ENCODE measurements at places on chromosomes 16 and 17.
A peak's percentile ranks its signal among the peaks of the same experiment; 100 is the strongest.

DNA sequence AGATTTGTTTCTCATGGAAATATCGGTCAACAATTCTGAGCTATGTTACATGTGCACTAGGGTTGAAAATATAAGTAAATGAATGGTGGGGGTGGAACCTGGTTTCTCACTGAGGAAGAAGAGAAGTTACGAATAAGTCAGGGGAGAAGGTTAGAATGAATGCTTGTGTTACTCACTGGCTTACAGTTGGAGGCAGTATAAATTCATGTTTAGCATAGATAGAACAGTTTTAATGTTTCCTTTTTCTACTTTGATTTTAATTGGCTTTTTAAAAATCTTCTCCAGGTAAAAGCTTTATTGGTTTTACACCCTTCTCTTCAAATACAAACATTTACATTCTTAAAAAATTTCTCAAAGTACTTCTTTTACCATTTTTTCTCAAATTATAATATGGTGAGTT, 1113.7 kb downstream of the CDH11 start:
- DNase-seq: no peak

DNA sequence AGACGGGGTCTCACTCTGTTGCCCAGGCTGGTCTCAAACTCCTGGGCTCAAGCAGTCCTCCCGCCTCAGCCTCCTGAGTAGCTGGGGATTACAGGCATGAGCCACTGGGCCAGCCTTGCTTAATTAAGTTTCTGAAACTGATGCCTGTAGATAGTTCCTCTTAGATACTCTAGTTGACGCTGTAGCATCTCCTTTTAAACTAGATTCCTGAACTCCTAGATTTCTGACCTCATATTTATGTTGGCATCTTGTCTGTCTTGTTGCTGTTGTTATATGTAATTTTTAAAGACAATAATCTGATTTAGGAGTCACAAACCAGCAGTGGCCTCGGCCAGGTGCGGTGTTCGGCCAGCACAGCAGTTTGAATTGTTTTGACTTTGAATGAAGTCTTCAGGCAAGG, 37.5 kb downstream of the DHRS7B start:
- no peak for DNase-seq

GRCh38 chr17:13046361-13046760, 28.5 kb upstream of the ELAC2 start:
- DNase-seq: no peak

- peak; percentile 46 for DNase-seq
Measured at GRCh38 chr16:4415538-4416199, 727 bp downstream of the CORO7 start.

GRCh38 chr16:67027046-67027445, 1.9 kb upstream of the CBFB start:
- no peak for DNase-seq

DNA sequence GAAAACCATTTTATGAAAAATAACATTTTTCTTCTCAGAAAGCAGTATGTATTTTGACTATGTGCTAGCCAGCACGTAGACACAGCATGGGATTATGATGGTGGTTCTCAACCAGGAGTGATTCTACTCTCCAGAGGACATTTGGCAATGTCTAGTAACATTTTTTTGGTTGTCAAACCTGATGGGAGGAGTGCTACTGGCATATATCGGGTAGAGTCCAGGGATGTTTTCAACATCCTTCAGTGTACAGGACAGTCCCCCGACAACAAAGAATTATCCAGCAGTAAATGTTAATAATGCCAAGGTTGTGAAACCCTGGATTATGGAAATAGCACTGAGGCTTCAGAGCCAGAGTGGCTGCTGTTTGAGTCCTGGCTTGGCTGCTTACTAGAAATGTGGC, 27.7 kb downstream of the AP2B1 start:
- DNase-seq: no peak

- DNase-seq: no peak
Measured at GRCh38 chr17:49821916-49822315, 26.0 kb downstream of the TAC4 start.

GRCh38 chr16:55539049-55539448, 27.4 kb upstream of the CAPNS2 start:
- DNase-seq: no peak

DNA sequence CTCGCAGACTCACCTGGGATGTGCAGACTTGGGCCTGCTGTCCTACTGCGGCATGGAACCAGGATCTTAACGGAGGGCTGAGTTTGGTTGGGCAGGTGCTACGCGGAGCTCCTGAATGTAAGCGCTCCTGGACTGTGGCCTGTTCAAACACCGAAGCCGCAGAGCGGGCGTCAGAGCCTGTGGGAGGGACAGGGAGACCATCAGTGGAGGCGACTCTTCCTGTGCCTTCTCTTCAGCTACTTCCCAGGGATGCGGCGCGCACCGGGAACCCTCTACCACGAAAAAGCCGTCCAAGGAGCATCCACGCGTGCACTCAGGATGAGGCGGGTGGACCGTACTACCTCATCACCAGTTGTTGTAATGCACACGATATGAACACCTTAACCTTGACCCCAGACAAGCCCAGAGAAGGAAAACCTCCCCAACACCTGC, 2.0 kb downstream of the USP36 start:
- DNase-seq: no peak

DNA sequence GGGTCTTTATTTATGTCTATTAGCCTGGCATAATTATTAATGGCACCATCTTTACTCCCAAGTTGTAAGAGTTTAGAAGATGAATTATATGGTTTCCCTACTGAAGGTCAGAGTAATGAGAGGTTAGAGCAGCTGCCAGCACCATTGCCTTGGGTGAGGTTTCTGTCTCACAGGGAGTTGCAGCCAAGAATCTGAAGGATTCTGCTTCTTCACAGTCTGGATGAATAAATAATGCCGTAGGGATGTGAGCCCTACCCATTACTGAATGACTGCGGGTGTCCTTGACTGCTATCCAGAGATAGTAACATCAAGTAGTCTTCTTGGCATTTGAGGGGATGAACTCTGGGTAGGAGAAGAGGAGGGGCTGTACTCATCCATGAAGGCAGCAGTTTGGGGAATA, 52.8 kb upstream of the SMIM36 start:
- DNase-seq: no peak

DNA sequence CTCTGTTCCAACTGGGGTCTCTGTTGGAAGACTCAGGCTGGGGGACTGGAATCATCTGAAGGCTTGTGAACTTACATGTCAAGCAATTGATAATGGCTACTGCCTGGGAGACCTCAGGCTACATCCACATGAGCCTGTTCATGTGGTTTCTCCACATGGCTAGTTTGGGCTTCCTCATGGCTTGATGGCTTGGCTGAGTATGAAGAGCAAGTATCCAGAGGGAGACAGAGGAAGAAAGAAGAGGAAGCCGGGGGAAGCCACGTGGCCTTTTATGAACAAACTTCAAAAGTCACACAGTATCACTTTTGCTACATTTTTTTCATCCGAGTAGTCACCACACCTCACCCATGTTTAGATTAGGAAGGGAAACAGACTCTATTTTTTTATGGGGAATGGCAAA, 158.9 kb downstream of the TRIM37 start:
- no peak for DNase-seq

DNA sequence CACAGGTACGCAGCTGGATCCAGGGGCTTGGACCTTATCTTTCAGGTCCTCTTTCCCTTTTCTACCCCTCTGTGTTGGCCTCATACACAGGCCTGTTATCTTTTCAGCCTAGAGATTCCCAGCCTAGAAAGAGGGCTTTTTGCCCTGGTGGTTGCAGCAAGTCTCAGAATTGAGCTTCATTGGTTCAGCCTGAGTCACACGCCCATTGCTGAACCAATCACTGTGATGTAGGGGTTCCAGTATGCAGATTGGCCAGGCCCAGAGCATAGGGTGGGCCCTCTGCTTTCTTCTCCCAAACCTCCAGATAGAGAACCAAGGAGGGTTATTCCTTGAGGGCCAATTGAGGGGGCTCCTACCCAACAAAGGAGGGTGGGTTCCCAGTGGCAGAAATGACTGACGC, 32.8 kb downstream of the GPT2 start:
- DNase-seq: no peak

- no peak for DNase-seq
Measured at GRCh38 chr17:48016112-48016511, 21.5 kb downstream of the COPZ2 start.

DNA sequence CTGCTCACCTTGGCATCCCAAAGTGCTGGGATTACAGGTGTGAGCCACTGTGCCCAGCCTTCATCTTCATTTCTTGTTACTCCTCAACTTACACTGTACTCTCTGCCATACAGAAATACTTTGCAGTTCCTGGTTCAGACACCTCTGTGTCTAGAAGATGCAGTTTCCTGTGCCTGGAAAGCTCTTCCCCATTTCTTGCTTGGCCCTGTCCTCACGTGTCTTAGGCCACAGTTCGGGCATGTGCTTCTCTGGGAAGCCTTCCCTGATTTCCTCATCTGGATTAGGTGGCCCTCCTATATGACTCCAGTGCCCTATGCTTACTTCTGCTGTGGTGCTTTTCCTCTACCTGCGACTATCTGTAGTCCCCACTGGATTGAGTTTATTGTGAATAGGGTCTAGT, 26.5 kb upstream of the CDR2 start:
- DNase-seq: no peak

GRCh38 chr16:74896389-74897370, 88.2 kb downstream of the WDR59 start:
- no peak for DNase-seq

DNA sequence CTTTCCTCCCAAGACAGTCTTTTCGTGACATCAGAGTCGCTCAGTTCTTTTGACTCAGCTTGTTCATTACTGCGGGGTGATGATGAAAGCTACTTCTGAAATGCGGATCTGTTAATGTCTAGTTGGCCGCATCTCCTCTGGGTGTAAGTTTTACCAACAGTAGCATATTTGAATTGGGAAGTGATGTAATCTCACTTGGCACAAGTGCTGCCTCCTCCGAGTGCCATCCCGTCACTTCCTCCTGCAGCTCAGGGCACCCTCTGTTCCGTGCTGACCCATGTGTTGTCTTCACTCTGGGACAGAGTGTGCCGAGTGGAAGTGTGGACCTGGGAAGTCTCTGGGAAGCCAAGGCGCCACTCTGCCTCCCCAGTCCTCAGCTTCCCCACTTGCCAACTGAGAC, 8.9 kb downstream of the ADAD2 start:
- DNase-seq: no peak

DNA sequence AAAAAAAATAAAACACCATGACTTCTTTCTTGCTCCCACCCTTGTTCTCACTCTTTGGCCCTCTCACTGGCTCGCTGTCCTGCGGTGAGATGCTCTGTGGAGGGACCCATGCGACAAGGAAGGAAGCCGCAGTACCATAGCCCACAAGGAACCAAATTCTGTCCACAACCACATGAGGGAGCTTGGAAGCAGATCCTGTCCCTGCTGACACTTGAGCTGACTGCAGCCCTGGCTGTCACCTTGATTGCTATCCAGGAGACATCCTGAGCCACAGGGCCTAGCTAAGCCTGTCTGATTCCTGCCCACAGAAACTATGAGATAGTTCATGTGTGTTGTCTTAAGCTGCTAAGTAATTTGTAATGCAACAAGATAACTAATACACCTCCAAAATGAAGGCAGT, 4.8 kb upstream of the MT2A start:
- no peak for DNase-seq

- no peak for DNase-seq
Measured at GRCh38 chr16:50525262-50525661, 22.9 kb upstream of the NKD1 start.

DNA sequence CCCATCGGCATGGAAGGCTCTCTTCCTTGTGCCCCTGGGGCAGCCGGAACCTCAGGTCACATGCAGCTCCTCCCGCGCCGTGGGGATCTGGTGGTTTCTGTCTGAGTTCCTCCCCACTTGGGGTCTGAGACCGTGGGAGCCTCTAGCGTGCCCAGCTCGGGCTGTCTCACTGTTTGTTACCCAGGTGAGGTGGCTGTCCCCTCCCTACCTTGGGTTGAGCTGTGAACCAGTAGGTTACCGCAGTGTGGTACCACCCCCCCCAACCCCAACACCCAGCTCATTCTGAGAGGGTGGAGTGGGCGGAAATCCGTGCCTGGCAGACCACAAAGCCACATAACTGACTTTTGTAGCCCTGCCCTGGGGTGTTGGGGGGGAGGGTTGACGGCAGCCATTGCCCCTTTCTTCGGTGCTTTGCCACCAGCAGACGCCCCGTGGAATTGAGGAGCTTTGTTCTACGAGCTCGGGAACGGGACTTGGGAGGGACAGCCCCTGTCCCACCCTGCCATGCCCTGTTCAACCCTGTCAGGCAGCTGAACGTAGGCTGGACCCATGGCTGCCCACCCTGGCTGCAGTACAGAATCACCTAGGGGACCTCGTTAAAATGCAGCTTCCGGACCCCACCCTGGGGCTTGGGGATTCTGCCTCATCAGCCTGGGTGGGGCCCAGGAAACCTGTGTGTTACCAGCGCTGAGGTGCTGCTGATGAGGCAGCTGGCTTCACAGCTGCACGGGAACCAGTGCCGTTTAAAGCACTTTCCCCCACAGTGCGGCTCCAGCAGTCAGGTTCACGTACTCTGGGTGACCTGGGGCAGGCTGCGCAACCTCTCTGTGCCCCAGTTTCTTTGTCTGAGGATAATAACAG, 18.5 kb downstream of the RAP1GAP2 start:
- peak; percentile 91 for DNase-seq

- DNase-seq: no peak
Measured at GRCh38 chr16:23509782-23510163, 521 bp downstream of the GGA2 start.

GRCh38 chr17:77916703-77917481, 41.6 kb upstream of the TNRC6C start:
- no peak for DNase-seq

GRCh38 chr16:31107465-31107867, 720 bp upstream of the BCKDK start:
- DNase-seq: no peak

GRCh38 chr17:10605221-10605783, 51.8 kb downstream of the MYH3 start:
- no peak for DNase-seq

DNA sequence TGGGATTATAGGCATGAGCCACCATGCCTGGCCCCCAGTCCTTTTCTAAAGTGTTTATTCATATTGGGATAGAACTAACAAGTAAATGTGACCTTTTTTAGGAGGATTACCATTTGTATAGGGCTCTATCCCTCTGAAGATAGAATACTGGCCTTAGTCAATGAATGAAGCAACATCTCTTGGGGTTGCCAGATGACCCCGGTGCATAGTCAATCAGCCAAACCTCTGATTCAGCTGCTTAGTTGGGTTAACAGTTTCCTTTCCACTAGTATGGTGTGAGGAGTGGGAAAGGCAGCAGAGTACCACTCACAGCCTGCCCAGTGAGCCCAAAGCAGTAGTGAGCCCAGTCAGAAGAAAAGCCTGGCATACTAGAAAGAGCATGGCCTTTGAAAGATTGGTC, 94.6 kb upstream of the TBX2 start:
- DNase-seq: no peak

DNA sequence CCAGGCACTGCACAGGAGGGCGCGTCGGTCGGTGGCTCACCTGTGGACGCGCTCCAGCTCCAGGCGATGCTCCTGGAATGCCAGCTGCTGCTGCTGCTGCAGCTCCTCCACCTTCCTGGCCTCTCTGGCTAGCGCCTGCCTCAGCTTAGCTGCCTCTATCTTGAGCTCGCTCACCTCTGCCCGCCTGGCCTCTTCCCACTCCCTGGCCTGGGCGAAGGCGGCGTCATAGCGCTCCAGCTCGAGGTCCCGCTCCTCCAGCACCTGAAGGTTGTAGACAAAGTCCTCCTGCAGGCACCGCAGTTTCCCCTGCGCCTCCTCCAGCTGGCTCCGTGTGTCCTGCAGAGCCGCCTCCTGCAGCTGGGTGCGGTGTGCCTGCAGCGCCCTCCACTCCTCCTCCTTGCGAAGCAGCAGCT, 11.1 kb downstream of the CCDC57 start:
- no peak for DNase-seq

- no peak for DNase-seq
Measured at GRCh38 chr17:4766201-4766600, 5.5 kb upstream of the TM4SF5 start.

GRCh38 chr16:85601730-85602401, 11.3 kb upstream of the GSE1 start:
- no peak for DNase-seq
